ENCODE measurements at places on chromosomes 1 and 21.

DNA sequence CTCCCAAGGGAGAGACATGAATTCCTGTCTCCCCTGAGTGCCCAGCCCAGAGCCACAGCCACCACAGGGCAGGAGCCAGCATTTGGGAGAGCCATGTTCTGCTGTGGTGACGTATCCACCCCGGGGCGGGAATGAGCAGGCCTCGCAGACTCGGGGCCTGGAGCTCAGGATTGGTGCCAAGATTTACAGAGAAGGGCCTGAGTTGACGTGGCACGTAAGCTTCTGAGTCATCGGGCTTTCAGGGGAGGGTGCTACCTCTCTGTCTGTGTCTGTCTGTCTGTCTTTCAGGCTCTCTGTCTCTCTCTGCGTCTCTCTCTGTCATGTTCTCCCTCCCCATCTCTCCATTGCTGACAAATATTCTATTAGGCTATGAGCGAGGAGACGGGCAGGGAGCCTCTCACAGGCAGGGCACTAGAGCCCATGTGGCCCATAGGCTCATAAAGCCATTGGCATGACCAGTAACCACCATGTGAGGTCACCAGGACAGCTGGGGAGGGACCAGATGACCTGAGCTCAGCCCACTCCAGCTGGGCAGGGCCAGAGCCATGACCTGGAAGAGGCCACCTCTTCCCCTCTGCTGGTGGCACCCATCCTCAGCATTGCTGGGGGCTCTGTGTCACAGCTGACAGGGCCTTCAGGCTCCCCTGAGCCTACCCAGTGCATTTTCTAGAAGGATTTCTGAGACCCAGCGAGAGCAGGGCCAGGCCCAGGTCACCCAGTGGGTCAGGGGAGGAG lies 300.0 kb upstream of the VAMP3 start:
- no peak for DNase-seq

GRCh38 chr1:40532844-40533424 lies 1.5 kb downstream of the ZNF684 start:
- DNase-seq: peak; percentile 55

- no peak for DNase-seq
These were observed 56.5 kb upstream of the SSBP3 start for GRCh38 chr1:54462597-54463258.

- no peak for DNase-seq
These were observed 67.2 kb upstream of the RUNX3 start for GRCh38 chr1:24996983-24997893.

GRCh38 chr1:147834181-147834580 lies 68.4 kb upstream of the GJA8 start:
- DNase-seq: no peak

- DNase-seq: no peak
These were observed 114.1 kb downstream of the RNF220 start for GRCh38 chr1:44519035-44519676.

GRCh38 chr1:53521924-53522552 lies 62.8 kb downstream of the DMRTB1 start:
- DNase-seq: no peak

- DNase-seq: no peak
These were observed 22.2 kb upstream of the KIF1B start for GRCh38 chr1:10188133-10188650.

GRCh38 chr1:153543736-153544135 lies 1.9 kb downstream of the S100A4 start:
- DNase-seq: no peak

GRCh38 chr1:41122851-41123518 lies 101.5 kb upstream of the SLFNL1 start:
- no peak for DNase-seq

DNA sequence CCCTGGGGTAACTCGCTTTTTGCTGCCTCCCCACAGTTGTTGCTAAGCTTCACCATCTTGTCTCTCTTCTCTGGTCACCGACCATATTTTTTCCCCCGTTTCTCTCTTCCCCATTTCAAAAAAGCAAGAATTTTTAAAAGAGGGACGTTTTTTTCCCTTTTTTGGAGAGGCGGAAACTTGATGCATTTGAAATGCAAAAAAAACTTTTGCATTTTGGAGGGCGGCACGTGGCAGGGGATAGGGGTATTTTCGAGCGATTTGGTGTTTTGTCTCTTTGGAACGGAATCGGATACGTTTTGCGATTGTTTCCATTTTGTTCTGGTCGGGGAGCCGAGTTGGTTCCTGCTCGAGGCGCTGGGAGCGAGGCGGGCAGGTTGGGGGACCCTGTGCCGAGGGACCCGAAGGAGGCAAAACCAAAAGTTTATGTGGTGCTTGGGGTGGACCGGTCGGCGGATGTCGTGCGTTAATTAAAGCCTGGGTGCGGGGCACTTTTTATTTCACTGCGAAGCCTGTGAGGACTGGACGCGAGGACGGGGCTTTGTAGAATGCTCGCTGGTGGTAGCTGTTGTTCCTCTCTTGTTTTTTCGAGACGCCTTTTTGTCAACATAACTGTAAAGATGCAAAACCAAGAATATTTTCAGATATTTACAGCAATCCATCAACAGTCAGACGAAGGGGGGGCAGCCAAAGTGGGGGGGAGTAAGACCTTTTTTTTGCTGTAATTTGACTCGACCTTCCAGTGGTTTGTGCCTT lies 884 bp downstream of the H3-3A start:
- DNase-seq: peak; percentile 57

GRCh38 chr1:71623888-71624287 lies 543.1 kb upstream of the ZRANB2 start:
- DNase-seq: no peak

- DNase-seq: no peak
These were observed 53.1 kb upstream of the ATF3 start for GRCh38 chr1:212555426-212555825.

DNA sequence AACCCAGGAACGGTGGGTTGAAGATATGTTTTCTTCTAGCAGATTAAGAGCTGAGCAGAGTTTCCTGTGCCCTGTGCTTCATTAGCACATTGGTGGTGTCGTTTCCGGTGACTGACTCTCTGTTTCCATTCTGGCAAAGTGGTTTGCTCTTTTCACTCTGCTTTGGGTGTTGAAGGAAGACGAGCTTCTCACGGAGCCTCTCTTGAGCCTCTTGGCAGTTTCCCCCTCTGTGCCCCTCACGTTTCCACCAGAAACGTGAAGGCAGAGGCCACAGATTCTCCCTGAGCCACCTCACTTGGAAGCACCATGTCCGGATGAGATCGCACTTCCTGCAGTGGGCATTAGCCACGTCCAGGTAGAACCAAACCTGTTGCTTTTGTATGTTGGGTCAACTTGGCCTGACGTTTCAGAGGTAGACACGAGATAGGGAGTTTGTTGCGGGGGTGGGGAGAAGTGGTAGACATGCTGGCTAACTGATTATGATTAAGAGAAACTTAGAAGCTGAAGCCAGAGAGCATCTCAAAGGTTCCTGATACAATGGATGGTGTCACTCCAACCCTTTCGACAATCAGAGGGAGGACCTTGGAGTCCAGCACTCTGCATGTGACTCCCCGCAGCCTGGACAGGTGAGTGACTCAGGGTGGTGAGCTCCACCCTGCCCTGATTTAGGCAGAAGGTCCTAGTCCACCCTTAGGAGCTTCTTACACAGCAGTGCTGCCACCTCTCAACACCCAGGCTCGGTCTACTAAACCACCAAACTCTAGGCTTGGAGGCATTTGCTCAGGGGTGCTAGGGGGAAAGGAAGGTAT lies at the start of gene LAX1:
TSS of gene LAX1 (plus strand) at position 155 of the 809 bp plus-strand sequence. CDS start at position 538, 383 bp downstream.
- DNase-seq: no peak

DNA sequence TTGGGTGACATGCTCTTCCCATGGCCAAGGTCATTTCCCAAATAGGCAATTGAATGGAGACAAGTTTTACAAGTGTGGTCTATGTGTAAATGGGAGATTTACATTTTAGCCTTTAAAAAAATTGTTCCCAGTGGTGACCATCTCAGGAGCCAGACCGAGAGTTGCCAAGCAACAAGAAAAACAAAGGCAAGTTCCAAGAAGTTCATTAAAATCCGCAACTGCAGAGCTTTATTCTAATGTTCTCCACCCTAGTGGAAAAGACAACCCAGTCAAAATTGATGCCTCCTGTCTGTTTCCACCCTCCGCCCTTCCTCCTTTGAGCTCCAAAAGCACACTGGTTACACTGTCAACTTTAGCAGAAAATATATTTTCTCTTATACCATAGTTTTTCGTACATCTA lies 33.2 kb upstream of the CD55 start:
- DNase-seq: no peak

GRCh38 chr1:157682710-157683437 lies 17.7 kb downstream of the FCRL3 start:
- DNase-seq: no peak

DNA sequence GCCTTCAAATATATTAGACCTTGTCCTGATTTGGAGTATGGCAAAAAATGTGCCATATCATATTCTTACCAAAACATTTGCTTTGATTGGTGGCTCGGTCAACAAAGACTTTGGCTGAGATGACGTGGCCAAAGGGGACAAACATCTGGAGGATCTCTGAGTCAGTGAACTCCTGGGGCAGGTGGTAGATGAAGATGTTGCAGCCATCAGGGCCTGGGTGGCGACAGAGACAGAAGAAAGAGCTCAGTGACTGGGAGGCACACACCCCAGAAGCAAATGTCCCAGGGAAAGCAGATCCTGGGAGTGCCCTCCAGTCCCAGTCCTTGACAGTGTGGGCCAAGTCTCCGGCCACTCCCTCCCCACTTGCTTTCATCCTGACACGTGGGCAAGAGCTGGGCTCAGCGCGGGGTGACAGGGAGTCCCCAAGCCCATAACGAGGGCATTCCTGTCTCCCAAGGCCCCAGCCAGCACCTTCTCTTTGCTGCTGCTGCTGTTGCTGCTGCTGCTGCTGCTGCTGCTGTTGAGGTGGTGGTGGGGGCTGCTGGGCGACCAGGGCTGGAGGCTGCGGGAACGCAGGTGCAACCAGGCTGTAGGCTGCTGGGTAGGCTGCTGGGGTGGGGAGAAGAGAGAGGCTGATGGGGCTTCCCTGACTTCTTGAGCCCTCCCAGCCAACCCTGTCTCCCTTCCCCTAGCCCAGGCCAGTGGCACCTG lies 10.7 kb downstream of the CELF3 start:
- no peak for DNase-seq

GRCh38 chr1:210330279-210330866 lies 1.7 kb downstream of the HHAT start:
- no peak for DNase-seq

DNA sequence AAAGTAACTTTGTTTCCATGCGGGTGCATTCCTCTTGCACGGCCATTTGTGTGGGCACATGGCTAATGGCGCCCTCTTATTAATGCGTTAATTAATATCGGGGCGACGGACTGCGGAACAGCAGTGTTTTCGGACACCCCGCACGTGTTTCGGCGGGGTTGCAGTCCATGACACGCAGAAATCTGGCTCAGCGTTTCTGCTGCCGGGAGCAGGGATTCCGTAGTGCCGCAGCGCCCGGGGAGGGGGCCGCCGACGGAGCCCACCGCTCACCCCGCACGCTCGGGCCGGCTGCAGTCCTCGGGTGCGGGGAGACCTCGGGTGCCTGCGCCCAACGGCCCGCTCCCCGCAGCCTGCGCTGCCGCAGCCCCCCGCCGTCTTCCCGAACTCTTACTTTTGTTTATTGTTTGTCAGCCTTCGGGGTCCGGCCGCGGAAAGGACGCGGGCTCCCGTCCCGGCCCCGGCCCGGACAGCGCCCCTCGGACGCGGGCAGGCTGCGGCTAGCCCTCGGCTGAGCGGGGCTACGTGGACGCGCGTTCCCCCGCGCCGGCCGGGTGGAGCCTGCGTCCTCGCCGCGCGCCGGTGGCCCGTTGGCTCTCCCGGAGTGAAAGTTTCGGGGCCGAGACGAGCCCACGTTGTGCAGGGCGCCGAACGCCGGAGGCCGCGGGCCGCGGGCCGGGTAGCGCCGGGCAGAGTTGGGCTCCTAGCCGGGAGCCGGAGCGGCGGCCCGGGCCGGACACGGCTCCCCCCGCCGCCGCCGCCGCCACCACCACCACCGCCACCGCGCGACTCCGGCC lies 849 bp downstream of the NFIA start:
- no peak for DNase-seq

- no peak for DNase-seq
These were observed 7.6 kb upstream of the XKR8 start for GRCh38 chr1:27952147-27952546.

DNA sequence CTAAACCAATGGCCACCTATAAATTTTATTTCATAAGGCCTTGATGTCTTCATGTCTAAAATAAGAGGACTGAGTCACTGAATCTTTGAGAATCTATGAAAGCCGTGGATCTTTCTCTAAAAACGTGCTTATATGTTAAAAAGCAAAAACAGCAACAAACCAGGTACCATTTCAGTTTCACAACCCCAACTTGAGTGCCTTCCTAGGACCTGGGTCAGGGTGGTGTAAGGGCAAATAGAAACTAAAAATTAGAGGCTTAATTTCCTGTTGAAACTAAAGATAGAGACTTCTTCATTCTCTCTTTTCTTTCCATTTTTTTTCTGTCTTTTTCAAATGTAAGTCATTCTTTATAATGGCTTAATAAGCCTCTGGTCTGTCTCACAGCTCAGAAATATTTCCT lies 27.2 kb upstream of the PGBD5 start:
- DNase-seq: no peak

DNA sequence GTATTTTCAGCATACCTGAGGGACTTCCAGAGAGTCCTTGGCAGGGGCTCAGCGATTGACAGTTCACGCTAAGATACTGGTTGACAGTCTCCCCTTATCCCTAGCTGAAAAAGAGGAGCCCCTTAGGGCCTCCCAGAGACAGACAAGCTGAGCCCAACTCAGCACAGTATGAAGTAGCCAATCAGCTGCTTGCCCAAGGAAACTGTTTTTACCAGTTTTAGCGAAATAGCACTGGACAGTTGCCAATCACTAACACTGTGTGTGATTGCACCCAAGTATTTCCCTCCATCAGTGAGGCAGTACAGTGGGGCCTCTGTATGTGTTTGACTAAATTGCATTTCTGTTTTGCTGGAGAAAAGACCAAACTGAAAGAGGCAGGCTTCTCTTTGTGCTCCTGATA lies 27.0 kb downstream of the KHDRBS1 start:
- DNase-seq: no peak

GRCh38 chr1:234337233-234337632 lies 36.0 kb upstream of the COA6 start:
- DNase-seq: no peak

GRCh38 chr1:170864238-170864637 lies 71.1 kb upstream of the MROH9 start:
- no peak for DNase-seq

GRCh38 chr1:184768467-184768866 lies 13.8 kb upstream of the EDEM3 start:
- DNase-seq: no peak

- peak; percentile 32 for DNase-seq
These were observed 9.5 kb downstream of the PLXNA2 start for GRCh38 chr1:208234721-208235120.

GRCh38 chr1:2257245-2257627 lies 29.1 kb downstream of the SKI start:
- no peak for DNase-seq

All from NCI-H774 (cell line).